ENCODE measurements at places on chromosomes 3 and 15.

DNA sequence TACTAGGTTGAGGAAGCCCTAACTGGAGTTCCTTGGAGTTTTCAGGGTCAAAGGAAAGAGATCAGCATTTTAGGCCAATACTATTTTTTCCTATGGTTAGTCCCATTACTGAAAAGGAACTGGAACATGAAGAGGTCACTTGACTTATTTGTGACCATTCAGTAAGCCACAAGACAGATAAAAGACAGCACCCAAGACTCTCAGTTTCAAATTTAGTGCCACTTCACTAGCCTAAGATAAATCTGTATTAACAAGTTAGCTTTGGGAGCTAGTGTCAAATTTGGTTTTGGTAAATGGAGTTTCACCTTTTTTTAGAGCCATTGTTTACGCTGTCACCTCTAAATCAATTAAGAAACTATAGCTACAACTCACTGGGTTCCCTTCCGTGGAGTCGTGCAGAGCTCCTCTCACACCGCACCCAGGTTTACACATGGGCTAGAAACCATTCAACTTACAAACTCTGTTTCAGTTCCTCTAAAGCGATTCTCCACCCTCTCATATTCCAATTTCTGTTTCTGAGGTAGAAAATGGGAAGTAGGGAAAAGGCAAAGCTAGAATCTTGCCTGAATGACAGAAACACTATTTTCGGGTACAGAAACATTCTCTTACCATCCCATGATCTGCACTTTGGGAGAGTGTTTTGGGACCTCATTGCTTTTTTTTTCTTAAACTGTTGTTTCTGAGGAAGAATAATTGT lies 14.4 kb downstream of the CCDC32 start:
- no peak for DNase-seq

GRCh38 chr15:60695713-60696522 lies 217.0 kb upstream of the ICE2 start:
- DNase-seq, result peak; percentile 66

- no peak for DNase-seq
Observed at GRCh38 chr3:55483196-55484095, 3.7 kb downstream of the WNT5A start.

DNA sequence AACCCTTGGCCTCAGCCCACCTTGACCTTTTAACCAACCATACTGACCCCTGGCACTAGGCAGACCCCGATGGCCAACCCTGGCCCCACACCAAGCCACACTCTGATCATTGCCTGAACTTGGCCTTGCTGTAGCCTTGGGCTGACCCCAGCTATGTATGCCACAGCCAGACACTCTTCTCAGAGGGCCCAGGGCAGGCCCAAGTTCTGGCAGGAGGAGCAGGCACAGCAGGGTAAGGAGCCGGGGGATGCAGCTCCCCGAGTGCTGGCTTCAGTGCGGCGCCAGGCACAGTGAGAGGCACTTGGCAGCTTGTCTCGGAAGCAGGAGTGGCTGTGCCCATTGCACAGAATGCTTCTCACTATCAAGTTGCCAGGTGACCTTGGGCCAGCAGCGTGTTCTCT lies 22.3 kb downstream of the PRR20G start:
- DNase-seq, result no peak

GRCh38 chr15:69467636-69468035 lies 15.0 kb downstream of the RPLP1 start:
- no peak for DNase-seq

GRCh38 chr15:83205725-83206324 lies 1.8 kb downstream of the HDGFL3 start:
- DNase-seq, result no peak

- no peak for DNase-seq
Observed at GRCh38 chr3:140204271-140204984, 269.4 kb downstream of the CLSTN2 start.

DNA sequence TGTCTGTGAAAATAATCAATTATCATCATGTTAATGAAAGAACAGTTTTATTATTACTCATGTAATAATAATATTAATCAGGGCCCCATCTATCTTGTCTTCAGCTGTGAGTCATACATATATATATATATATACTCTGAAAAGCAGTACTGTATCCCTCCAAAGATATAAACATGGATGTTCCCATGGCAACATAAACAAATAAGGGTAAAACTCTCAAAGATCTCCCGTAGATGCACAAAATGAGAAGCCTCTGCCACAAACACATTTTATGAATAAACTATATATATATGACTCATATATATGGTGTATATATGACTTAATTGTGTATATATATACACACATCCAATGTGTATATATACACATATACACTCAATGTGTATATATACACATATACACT lies 163.8 kb upstream of the ARHGEF26 start:
- no peak for DNase-seq

DNA sequence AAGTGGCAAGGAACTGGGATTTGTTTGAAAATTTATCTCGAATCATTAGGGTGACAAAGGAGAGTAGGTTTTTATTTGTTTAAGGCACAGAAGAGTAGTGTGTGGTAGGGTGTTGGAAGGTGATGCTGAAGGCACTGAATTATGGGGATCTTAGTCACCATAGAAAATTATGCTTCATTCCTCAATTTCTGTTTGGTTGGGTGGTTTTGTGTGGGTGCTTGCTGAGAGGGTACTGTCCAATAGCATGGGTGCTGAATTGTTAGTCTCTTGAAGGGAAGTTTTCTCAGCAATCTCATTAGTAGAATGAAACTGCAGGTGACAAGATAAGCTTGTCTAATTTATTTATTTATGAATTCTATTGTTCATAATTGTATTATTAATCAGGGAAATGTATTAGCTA lies 610.9 kb downstream of the AGBL1 start:
- DNase-seq, result no peak

GRCh38 chr3:154884952-154885351 lies 195.2 kb upstream of the MME start:
- DNase-seq, result no peak

GRCh38 chr15:47741082-47741481 lies 23.8 kb downstream of the SEMA6D start:
- no peak for DNase-seq

- DNase-seq, result no peak
Observed at GRCh38 chr3:8581806-8582445, 62.7 kb downstream of the SSUH2 start.

- no peak for DNase-seq
Observed at GRCh38 chr15:28271697-28272260, 50.2 kb downstream of the HERC2 start.

- no peak for DNase-seq
Observed at GRCh38 chr15:55237219-55238130, 40.7 kb upstream of the RSL24D1 start.

DNA sequence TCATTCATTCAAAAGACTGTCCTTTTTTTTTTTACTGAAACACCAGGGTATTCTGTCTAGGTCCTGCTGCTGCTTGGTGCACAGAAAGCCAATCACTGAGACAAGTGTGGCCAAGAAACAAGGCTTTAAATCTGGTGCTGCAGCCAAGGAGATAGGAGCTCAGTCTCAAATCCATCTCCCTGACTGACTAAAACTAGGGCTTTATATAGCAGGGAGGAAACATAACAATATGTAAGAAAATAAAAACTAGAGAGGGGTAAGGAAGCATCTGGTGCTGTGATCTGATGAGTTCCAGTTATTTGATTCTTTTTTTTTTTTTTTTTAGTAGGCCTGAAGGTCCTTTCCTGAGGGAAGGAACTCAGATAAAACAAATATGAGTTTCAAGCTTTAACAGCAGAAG lies 139.8 kb downstream of the ATG7 start:
- DNase-seq, result no peak

- no peak for DNase-seq
Observed at GRCh38 chr15:48803877-48804276, 7.0 kb downstream of the CEP152 start.

DNA sequence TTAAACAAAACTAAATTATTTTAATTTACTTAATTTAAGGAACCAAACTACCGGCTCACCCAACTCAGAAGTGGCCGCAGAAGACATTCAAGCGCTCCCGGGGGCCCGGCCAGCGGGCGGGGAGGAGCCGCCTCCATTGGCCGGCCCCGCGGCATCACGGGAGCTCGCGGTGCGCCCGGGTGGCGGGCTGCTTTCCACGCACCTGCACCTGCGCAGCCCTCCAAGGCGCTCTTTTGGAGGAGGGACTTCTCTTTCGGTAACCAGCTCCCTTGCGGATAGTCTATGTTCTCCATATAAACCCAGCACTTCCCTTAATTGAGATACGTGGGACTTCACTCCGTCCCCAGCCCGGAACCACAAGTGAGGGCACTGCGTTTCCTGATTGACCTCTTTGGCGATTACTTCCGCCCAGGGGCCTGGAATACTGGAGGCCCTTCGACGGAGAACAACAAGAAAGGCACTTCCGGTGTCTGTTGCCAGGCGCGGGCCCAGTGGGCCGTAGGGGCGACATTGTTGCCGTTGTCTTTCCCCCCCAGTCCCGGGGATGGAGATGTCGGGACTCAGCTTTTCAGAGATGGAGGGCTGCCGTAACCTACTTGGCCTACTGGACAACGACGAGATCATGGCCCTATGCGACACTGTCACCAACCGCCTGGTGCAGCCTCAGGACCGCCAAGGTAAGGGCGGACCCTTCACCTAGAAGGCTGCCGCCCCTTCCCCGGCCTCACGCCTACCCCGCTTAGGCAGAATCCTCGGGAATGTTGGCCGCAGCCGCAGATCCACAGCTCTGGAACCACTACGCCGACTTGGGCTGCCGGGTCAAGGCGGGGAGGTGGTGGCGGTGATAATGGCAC lies at the start of gene C3orf38:
C3orf38 (plus strand) TSS at position 451 of the 854 bp plus-strand sequence; CDS start at position 545, 94 bp downstream.
- DNase-seq, result peak; percentile 74

GRCh38 chr3:42749025-42749752 lies 23.9 kb downstream of the CCDC13 start:
- DNase-seq, result no peak

GRCh38 chr3:131895766-131896165 lies 139.0 kb downstream of the CPNE4 start:
- no peak for DNase-seq

GRCh38 chr3:126496894-126497850 lies 20.4 kb downstream of the UROC1 start:
- DNase-seq, result no peak

DNA sequence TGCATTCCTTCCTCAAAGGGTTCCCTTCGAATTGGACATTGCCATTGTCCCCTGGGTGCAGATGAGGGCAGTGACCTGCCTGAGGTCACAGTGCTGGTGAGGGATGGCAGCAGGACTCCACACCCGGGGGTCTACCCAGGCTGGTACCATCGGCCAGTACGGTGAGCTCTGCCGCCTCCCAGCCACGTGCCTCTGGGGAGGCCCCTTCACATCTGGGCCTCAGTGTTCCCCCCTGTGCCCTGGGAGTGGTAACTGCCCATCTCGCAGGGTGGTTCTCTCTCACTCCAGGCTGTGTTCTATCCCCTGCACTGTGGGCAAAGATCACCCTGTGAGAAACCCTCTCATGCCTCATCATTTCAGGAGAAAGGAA lies 99.4 kb upstream of the IQSEC1 start:
- no peak for DNase-seq

DNA sequence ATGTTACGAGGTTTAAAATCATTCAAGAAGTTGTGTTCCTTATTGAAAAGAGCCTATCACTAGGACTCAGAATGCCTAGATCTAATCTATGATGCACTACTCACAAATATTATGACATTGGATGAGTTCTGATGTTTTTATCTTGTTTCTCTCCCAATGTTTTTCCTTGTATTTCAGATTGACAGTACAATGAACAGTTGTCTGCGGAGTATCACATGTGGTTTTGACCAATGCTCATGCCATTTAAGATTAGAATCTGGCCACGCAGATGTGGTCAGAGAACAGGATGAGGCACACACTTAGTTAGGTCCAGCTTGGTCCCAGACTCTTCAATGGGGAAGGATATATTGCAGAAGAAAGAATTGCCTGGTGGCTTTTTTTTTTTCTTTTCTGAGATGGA lies 25.6 kb upstream of the CCDC50 start:
- no peak for DNase-seq

- DNase-seq, result no peak
Observed at GRCh38 chr3:197961582-197961945, 1.5 kb downstream of the LMLN start.
